ENCODE measurements at places on chromosomes 3 and 15.

DNA sequence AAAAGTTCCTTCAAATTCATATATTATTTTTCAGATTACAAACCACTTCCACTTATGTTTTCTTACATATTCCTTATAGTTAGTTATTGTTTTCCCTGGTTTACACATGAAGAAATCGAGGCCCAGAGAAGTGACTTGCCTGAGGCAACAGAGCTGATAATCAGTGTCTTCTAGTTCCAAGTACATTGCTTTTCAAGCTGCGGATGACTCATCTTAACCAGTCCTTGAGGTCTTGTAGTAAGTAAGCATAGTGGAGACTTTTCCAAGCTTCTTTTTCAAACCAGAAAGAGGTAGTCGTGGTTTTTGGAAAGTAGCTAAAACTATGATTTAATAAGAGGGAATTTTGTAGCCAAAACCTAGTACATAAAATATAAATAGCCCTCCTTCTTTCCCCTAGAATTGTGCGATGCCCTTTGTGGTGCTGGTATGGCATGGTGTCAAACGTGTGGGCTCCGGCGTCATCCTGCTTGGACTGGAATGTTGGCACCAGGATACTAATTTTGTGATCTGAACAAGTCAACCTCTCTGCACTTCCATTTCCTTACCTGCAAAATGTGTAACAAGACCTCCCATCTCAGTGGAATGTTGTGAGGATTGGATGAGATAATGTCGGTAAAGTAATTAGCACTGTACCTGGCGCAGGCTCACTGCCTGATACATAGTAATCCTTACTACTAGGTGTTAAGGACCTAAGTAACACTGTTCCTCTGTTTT is 19.0 kb upstream of the DLG1 start:
- no peak for DNase-seq

- no peak for DNase-seq
Measured at GRCh38 chr3:30640851-30641250, 34.5 kb downstream of the TGFBR2 start.

DNA sequence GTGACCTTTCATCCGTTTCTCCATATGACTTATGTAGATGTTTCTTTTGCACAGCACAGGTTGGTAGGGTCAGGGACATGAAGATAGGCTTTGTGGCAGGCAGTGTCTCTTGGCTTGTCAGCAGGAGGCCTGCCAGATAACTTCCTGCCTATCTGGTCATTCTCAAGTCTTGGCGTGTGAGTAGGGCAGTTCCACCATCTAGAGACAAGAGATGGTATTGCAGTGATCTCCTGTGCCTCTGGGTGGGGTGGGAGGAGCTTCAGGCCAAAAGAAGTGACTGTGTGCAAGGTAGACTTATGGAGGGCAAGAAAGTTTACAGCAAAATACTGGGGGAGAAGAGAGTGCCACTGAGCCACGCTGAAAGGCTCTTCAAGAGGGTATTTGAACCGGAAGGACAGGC is 11.0 kb downstream of the TEX264 start:
- peak; percentile 82 for DNase-seq

DNA sequence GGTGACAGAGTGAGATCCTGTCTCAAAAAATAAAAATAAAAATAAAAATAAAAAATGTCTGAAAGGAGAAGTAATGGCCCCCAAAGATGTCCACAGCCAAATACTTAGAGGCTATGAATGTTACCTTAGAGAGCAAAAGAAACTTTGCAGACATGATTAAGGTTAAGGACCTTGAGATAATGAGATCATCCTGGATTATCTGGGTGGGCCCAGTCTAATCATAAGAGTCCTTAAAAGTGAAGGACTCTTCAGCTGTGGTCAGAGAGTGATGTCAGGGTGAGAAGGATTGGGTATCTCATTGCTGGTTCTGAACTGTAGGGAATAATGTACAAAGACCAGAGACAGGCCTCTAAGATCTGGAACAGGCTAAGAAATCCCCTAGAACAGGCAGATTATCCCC is 84.9 kb upstream of the POU1F1 start:
- DNase-seq = no peak

DNA sequence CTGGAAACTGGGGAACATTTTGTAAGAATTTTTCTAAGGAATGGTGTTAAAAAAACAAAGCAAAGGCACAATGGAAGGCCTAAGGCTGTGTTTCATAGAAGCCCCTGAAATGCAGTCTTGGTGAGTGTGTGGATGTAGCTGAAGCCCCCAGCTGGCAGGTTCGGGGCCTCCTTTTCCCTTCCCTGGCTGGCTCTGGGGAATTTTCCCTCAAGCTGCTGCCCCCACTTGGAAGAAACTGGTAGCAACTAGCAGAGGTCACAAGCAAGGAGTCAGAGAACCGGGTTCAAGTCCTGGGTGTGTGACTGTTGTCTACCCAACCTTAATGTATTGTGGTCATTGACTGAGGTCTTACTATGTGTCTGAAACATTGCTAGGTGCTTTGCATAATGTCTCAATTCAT is 85.3 kb upstream of the MYZAP start:
- no peak for DNase-seq

DNA sequence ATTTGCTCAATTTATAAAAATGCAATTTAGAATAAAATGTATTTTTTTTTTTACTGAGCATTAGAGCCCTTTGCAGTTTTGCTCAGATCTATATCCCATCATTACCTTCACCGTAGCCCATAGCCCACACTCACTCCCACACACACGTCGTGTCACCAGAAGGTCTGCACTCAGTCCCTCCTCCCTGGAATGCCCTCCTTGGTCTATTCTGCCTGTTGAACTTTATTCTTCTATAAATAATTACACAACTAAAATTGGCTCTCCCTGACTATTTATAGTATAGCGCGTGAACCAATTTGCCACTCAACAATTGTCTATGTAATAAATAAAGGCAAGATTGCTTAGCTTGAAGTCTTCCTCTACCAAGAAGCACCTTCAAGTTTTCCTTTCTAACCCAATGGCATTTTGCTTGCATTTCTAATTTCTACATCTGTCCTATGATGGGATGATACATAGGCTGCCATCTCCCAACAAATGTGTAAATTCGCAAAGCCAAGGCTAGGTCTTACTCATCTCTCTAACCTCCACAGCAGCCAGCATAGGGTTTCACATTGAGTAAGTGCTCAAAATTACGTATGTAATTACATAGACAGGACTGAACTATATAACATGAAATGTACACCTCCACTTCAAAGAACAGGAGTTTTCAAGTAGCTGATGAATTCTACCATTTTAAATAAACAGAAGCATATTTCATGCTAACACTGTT is 172.0 kb upstream of the HES1 start:
- DNase-seq = no peak

- DNase-seq = no peak
Measured at GRCh38 chr15:63256433-63257274, 20.8 kb upstream of the APH1B start.

GRCh38 chr3:25080461-25080860 is 347.6 kb upstream of the RARB start:
- no peak for DNase-seq

- DNase-seq = no peak
Measured at GRCh38 chr3:65971293-65972252, 67.1 kb downstream of the MAGI1 start.

GRCh38 chr3:37722477-37722876 is 139.2 kb upstream of the CTDSPL start:
- DNase-seq = no peak

GRCh38 chr3:173709026-173709425 is 311.5 kb downstream of the NLGN1 start:
- DNase-seq = no peak

DNA sequence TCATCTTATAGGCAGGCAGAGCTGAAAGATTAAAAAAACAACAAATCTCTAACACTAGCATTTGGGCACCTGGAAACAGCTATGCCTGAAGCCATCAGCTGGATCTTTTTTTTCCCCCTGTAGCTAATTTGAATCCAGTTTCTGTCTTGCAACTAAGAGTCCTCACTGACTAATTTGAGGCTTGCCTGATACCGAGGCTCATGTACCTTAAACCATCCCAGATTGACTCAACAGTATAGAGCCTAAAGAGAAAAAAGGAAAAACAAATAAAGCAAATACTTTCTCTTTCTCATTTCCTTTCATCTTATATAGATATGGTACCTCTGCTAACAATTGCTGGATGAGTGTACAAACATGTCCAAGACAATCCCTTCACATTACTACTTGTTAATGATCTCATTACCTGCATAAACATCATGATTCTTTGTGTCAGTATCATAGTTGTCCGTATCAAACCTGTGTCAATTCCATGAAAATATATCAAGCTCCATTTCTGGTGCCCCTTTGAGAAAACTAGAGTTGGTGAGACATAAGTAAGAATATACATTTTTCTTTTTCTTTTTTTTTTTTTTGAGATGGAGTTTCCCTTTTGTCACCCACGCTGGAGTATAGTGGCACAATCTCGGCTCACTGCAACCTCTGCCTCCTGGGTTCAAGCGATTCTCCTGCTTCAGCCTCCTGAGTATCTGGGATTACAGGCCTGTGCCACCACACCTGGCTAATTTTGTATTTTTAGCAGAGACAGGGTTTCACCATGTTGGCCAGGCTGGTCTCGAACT is 43.1 kb downstream of the BHLHE40 start:
- no peak for DNase-seq

GRCh38 chr3:105431200-105431599 is 64.5 kb downstream of the ALCAM start:
- DNase-seq = no peak

DNA sequence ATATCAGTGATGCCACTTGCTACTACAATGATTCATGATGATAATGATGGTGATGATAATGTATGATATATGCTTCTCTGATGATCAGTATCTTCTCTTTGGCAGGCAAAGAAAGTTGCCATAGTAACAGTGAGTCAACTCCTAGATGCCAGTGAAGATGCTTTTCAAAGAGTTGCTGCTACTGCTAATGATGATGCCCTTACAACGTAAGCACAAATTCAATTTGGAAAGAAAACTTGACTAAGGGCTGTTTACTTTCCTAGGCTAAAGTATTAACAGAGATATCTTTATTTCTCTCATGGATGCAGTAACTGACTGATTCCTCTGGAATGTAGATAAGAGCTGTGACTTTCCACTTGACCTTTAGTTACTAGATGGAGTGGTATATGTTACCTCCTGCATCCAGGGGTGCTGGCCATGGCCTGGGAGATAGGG is 27.8 kb downstream of the ADGRG7 start:
- DNase-seq = no peak

DNA sequence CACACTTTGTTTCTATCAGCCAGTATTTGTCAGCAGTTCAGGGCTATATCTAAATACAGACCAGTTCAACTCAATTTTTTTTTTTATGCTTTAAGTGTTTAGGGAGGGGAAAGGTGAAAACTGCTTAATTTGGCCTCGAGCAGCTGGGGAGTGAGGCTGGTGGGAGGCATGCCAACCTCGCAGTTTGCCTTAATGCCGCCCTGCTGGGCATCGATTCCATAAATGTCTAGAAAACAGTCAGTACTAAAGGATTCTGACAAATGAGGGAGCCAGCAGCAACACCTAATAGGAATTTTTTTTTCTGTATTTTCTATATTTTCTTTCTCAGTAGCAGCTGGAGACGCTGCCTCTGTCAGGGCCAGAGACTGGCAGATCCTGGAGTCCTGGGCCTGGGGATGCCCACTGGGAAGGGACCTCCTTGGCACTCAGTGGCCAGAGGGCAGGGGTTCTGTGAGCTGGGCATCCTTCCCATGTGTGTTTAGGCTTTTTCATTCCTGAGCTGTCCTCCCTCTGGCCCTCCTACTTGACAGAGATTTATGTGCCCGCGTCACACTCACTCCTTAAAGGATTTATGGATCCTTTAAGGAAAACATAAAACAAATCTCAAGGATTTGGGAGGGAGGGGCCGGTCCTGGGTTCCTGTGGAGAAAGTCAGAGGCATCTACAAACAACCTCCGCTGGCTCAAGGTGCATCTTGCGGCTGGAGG is 117.8 kb downstream of the WNT5A start:
- DNase-seq = no peak
